D341Med (cell line): ENCODE measurements at places on chromosomes 5 and 9.

DNA sequence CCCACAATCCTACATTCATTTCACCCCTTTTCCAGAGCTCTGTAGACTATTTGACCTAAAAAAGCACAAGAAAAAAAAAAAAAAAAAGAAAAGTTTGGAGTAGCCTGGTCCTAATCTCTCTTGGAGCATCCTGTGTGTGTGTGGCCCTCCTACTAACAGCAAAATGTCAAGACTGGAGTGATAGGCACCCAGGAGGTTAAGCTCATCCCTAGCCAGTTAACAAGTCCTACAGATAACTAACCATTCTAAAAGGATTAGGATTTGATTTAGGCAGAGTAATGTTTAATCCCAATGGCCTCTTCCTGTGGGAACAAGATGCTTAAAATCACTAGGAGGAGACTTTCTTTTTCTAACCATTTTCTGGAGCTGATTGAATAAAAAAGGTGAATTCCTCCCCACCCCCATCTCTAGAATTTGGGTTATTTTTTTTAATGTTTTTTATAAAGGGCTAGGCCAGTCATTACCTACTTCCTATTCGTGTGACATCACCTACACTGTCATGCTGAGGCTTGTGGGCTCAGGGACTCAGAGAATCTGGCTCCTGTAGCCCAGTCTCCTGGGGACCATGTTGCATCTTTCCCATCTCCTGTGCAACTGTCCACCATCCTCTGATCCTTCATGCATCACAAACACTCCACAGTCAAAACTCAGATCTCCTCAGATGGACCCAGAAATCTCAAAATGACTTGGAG, 43.2 kb upstream of the NR3C1 start:
- DNase-seq = no peak

DNA sequence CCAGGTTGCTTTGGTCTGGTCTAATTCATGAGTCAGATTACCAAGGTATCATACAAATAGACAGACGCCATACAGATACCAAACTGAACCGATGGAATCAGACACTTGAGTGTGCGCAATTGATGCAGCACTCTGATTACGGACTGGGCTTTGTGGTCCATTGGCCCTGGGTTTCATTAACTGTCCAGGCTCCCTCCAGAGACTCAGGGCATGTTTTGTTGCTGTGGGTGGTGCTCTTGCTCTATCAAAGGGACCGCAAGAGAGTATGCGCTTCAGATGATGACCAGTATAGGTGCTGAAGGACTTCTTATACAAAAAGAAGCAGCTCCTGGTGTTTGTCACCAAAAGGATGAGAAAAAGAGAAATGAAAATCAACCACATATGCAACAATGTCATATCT, 36.9 kb upstream of the ANKRD55 start:
- peak; percentile 29 for DNase-seq

GRCh38 chr9:134595014-134595413, 46.6 kb upstream of the COL5A1 start:
- peak; percentile 10 for DNase-seq

GRCh38 chr5:1820926-1821325, 19.7 kb downstream of the NDUFS6 start:
- no peak for DNase-seq

DNA sequence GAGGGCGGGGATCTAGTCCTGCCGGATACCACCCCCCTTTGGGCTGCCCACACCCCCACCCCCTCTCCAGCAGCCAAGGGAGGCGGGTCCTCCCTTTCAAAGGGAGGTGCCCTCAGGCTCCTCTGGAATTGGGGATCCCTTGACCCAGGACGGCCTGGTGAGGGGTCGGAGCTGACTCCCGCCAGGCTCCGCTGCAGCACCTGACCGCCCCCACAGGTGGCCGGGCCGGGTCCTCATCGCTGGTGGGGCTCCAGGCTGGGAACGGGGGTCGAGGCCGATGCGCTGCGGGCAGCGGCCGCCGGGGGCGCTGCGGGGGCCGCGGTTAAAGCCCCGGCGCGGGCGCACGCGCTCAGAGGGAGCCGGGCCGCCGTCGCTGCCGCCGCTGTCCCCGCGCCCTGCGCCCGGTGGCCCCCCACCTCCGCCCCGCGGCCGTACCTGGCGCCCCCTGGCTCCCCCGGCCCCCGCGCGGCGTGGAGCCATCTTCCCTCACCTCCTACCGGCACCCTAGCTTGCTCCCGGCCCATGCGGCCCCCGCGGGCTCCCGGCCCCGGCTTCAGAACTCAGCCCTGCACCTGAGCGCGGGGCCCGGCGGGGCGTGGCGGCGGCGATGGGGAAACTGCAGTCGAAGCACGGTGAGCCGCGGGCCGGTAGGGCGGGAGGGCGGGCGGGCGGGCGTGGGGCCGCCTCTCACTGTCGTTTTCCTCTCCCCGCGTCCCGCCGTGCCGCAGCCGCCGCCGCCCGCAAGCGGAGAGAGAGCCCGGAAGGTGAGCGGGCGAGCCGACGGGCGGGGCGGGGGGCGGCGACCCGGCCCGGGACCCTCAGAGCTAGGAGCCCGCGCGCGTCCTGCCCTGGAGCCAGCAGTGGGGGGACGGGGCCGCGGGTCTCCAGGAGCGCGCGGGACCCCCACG, at the start of gene NKD2:
NKD2 (plus strand) TSS at position 352 of the 908 bp plus-strand sequence; CDS start at position 608, 256 bp downstream.
- peak; percentile 92 for DNase-seq

GRCh38 chr5:101942321-101942882, 353.7 kb downstream of the SLCO4C1 start:
- DNase-seq = peak; percentile 51

GRCh38 chr5:128844354-128844923, 120.8 kb upstream of the SLC27A6 start:
- DNase-seq = no peak

DNA sequence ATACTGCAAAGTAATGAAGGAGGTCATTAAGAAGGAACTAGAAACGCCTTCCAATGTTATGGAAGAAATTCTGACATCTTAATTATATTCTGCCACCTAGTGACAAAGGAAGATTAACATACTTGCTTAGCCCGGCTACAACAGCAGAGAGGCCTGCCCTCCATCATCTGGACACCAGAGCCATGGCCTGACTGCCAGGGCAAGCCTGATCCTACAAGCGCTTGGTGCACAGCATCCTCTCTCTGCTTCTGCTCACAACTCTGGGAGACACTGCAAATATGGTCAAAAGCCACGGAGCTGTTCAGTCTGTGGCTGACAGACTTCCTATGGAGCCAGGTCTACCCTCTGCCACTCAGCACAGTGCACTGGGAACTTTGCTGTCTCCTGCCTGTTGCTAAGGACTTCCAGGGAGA, 87.3 kb upstream of the SLC44A1 start:
- DNase-seq = peak; percentile 70

DNA sequence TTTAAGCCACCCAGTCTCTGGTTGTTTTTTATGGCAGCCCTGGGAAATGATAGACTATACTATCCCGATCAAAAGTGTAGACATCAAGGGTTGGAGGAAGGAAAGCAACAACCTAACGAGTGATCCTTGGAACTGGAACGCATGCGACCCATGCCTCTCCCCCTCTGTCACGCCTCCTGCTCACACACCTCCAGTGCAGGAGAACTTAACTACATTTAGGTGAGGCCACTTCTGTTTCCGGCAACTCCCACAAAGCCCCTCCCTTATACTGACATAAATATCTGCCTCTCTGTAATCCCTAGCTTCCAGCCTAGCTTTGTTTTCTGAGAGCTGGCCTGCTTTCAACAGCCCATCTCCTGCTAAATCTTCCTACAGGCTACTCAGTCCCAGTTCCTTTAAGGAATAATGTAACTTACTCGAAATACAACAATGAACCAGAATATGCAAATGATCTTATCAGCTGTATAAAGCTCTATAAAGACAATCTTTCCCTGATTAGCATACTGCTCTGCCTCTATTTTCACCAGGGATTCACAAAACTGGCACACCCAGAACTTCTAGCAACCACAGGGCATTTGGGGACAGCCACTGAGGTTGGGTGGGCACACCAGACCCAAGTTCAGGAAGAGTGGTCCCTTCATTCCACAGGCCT, 73.9 kb downstream of the GABBR2 start:
- no peak for DNase-seq

- DNase-seq = no peak
Measured at GRCh38 chr9:132787748-132788159, 90.3 kb downstream of the AK8 start.

- DNase-seq = no peak
Measured at GRCh38 chr5:13524936-13525335, 419.6 kb downstream of the DNAH5 start.

DNA sequence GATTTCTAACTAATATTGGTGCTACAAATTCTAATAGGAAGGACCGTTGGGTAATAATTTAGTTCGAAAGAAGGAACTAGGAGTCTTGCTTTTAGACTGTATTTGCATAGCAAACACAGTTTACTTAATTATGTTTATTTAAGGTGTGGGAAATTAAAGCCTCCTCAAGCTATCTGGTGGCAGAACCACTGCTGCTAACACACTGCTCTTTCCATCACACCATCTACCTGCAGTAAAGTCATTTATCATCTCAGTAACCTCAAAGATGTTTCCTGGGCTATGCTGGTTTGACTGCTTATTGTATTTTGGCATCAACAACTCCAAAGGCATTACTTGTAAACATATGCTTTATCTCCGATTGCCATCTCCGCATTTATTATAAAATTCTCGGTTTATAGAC, 114.3 kb downstream of the DEPDC1B start:
- DNase-seq = no peak

DNA sequence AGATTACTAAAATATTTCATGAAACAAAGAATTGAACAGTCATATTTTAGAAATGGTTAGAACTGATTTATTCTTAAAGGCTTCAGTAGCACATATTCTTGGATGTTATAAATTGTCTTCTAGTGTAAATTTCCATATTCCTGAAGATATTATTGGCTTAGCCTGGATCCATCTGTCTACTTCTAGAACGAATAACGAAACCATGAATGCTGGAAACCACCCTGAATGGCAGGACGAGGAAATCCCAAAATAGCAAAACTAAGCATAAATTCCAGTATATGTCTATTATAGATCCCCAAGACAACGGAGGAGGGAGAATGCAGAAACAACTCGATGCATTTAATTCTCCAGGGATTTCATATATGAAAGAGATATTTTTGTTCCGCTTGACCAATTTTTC, 2191.0 kb upstream of the ACO1 start:
- no peak for DNase-seq

GRCh38 chr5:127431977-127432585, 85.4 kb upstream of the PRRC1 start:
- no peak for DNase-seq

DNA sequence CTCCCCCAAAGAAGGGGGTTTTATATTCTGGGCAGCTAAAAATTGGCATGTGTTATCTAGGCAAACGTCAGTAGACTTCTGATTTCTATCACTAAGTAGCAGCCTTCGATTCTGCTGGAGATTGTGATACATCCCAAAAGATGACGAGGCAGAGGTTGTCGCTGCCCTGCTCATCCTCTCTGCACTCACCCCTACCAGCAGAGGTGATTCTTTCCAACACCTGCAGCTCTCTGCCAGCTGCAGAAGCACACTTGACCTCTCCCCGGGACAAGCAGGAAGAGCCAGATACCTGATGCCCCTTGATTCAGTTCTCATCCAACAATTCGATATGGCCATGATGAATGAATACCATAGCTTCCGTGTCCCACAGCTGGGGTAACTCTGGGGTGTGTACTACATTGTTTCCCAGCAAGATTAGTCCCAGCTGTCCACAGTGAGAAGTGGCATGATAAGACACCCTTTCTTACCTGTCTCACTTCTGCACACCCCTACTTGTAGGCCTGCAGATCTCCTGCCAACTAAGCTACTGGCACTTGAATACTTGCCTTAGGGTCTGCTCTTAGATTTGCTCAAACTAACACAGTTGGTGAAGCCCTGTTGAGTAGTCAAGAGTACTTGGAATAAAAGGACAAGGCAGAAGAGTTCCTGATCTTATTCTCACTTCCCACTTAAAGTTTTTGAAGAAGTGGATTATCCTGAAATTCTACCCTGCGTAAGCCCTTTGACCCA, 37.6 kb upstream of the SMAD5 start:
- DNase-seq = no peak

DNA sequence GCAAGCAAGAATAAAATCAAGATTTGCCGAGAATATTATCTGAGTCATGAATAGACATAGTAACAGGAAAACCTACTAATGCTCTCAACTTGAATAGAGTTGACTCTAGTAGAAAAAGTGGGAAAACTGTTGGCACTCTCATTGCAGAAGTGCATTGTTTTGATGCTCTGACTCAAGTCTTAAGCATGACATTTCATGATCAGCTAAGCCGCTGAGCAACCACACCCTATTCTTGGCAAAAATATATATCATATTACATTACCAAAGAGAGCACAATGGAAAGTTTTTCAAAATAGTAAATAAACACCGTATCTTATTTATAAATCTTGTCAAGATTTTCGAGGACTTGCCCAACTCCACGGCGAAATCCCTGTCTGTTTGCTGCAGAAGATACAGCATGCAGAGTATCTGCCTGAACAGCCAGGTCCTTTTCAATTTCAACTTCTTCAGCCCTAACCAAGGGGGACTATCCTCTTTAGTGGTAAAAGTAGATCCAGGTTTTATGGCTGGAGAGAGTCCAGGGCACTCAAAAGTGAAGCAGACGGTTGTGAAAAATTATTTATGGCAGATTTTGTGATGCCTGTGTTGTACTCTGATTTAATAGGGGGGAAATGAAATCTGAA, 13.9 kb upstream of the ADAMTSL1 start:
- no peak for DNase-seq

GRCh38 chr5:32511776-32512374, 67.3 kb upstream of the ZFR start:
- DNase-seq = peak; percentile 45

- no peak for DNase-seq
Measured at GRCh38 chr9:90308691-90309090, 333.9 kb downstream of the DIRAS2 start.
